Stimulated activated CD4-positive, alpha-beta T cell treated with anti-CD3 and anti-CD28 coated beads, Interleukin-15, amount 100 ng/mL, for 1 hour (primary cell): ENCODE measurements at places on chromosomes 5 and 9.

DNA sequence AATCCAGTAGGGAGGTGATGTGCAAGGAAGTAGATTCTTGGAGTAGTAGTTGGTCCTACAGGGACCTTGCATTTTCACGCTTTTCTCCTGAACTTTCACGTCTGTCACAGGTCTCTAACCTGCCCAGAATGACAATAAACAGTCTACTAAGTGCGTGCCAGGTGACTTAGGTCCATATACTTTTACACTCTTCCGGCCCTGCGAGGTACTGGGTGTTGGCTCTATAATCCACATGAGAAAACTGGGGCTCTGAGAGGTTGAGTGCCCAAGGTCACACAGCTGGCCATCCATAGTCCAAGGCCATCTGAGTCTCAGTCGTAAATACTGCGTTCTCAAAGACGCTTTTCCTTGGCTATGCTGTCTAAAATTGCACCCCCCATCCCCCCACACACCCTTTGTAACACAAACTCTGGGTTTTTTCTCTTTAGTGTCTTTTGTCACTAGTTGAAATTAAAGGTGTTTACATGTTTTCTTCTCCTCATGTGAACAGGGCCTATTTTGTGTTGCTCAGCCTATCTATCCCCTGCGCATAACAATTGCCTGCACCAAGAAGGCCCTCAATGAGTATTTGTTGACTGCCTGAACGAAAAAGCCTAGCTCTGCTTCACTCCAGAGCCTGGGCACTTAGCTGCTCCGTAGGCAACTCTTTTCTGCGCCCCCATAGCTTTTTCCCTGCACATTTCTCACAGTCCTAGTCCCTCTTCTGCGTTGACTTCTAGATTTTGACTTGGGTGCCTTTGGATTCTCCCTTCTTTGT, 943 bp downstream of the SFXN1 start:
- no peak for DNase-seq

DNA sequence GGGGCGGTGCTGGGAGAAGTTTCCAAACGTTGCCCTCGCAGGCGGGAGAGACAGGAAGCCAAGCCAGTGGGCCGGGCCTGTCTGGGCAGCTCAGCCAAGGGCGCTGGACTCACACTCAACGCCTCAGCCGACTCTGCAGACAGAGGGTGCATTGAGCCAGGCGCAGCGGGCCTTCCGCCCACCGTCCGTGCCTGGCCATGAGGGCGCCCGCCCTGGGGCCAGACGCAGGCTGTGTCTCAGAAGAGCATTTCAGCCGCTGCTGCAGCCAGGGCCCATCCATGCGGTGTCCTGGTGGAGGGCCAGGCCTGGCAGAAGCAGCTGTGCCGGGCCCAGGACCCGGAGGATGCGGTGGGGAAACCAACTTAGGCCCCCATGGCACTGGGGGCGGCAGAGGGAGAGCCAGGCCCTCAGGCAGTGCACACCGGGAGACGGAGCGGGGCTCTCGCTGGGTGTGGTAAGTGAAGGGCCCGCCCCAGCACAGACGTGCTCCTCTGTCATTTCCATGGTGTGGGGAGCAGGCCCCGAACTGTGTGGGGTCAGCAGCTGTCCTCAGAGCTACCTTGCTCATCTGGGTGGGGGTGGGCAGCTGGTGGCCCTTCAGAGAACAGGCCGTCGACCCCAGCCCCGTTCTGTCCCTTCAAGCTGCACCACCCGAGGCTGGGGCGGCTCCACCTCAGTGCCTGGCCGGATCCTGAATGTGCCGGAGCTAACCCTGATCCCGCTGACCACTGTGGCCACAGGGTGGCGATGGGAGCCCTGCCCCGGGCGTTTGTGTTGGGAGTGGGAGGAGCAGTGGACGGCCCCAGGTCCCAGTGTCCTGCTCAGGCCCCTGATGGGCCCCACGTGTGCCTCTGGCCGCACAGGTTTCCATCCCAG, 18.0 kb downstream of the DNLZ start:
- no peak for DNase-seq

- no peak for DNase-seq
These were observed 93.3 kb downstream of the TLE1 start for GRCh38 chr9:81595887-81596543.

GRCh38 chr9:133440874-133441273, 18.7 kb downstream of the ADAMTS13 start:
- no peak for DNase-seq

DNA sequence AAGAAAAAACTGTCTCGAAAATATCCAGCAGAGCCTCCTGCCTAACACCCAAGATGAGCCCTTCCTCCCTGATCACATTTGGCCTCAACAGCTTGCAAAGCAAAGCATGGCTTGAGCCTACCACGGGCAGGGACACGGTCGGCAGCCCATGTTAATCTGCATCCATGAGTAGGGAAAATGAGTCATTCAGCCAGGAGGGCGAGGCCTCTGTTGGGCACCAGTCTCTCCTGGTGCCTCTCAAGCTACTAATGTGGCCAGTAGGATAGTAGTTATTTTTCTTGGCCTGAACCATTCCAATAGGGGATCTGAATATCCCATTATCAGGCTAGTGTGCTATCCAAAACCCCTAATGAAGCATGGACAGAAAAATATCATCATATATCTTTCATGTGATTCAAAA, 43.0 kb upstream of the SHB start:
- DNase-seq: no peak

GRCh38 chr5:100697970-100698369, 162.8 kb downstream of the FAM174A start:
- no peak for DNase-seq

DNA sequence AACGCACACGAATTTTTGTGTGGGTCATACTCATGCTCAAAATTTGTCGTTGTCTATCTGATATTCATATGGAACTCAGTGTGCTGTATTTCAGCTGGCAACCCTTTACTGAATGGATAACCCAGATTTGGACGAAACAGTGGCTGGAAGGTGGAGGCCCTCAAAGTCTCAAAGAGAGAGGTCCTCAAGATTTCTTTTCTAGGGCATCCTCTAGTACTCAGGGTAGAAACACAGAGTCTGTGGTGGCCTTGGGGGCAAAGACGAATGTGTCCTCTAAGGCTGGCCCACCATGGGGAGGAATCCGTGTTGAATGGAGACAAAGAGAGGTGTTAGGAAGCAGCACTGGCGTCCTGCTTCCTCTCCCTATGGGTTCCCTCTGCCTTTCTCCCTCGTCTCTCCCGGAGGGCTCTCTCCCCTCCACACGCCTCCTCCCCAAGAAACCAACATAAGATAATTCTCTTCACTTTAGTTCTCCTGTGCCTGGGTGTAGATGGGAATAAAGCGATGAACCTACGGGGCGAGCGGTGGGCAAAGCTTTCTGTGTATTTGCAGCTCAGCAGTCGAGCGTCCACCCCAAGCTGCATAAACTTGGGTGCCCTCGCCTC, 333.7 kb downstream of the CWC27 start:
- no peak for DNase-seq

- no peak for DNase-seq
These were observed 13.5 kb downstream of the ZNF346 start for GRCh38 chr5:177035976-177036375.

- DNase-seq: no peak
These were observed 211.8 kb upstream of the SH3GL2 start for GRCh38 chr9:17367035-17367434.

DNA sequence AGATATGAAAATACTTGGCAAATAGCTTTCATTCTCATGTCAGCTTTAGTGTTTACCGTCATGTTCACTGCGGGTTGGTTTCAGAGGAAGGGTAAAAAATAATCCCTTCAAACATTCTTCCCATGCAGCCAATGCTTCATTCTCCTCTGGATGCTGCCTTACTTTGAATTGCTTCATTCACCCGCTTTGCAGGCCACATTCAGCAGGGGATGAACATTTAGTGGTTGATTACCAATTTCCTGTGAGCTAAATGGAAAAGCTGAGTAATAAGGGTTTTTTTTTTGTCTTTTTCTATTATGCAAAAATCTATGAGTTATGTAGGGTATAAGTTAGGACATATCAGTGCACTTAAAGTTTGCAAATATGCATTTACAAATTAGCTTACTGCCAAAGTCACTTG, 96.3 kb upstream of the MEF2C start:
- no peak for DNase-seq

DNA sequence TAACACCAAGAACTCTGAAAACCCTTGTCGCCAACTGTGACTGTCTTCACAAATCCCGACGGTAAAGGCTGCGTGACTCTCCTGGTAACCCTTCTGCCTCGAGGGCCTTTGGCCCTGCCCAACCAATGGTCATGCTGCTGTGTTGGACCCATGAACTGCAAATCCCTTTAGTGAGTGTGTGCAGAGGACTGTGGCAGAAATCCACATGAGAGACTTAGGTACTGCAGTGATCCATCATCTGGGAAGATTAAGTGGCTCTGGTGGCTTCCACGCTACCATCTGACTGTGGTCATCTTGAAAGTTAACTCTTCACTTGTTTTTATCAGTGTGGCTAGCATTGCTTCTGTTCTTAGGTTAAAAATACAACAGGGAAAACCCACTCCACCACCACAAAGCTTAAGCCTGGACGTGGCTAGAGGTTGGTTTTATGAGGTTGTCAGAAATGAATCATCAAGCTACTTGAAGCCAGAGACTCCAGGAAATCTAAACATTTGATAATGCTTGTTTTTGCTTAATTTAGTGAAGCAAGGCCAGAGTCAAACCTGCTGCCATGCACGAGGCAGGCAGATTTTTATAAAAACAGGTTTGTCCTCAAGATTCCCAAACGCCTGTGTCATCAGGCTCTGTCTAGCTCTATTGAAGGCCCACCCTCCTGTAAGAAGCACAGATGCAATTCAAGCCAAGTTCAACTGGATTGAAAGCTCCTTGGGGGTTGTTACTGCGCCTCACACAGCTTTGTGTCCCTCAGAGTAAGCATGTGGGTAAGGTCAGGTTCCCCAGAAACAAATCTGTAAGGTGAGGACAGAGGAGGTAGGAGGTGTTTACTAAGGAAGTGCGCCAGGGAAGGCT, 52.7 kb upstream of the ERCC6L2 start:
- no peak for DNase-seq

- DNase-seq: no peak
These were observed 148.5 kb downstream of the SGCD start for GRCh38 chr5:156475182-156476157.

- no peak for DNase-seq
These were observed 110.8 kb downstream of the PSAT1 start for GRCh38 chr9:78407636-78408312.

GRCh38 chr9:129714511-129715061, 38.3 kb downstream of the PTGES start:
- DNase-seq: no peak

DNA sequence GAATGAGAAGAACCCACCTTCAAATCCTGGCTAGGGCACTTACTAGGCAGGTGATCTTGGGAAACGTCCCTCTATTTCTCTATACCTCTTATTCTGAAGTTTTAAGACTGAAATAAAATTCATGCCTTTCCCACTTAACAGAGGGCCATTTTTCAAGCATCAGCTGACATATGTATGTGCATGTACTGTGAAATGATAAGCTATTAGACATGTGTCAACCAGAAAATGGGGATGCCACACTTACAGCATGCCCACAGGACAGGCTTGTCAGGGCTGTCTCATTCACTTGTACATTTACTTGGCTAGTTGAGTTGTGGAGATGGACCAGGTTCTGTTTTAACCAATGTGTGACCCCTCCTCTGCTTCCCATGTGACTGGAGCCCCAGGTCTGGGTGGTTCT, 78.5 kb downstream of the C9orf152 start:
- DNase-seq: no peak

- DNase-seq: no peak
These were observed 8.9 kb downstream of the SPINK14 start for GRCh38 chr5:148177207-148177606.

DNA sequence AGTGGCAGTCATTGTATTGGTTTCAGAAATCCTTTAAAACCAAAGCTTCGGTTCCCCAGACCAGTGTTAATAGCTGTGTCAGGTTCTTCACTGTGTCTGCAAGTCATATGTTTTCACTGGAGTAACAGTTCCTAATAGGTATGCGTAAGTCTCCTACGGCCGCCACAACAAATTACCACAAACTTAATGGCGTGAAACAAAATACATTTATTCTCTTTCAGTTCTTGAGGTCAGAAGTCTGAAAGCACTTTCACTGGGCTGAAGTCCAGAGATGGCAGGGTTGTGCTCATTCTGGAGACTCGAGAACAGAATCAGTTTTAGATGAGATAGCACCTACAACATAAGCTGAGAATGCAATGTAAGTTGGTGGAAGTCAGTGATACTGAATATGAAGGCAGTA, 556.2 kb downstream of the TLE4 start:
- DNase-seq: no peak

DNA sequence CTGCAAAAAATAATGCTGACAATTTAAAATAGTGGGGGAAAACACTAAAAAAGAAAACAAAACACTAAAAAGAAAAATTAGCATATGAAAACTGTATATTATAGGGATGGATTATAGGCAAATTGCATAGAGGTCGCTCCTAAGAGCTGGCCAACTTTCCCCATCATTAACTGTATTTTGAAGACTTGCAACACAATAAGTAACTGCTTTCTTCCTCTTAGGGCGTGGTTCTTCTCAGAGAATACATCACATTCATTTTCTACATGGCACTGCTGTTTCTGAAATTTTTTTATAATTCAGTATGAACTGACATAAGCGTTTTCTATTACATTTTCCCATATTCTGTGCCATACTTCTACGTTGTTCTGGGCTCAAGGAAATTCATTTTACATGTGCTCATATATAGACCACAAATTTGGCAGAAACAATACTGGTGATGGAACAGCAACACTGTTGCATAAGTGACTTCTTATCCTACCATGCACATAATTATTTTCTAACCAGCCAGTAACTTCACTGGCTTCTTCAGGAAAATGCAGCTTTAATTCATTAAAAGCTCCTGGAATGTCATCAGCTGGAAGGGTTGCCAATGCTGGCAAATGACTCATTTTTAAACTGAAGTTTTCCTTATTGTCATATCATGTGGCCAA, 171.2 kb upstream of the DMAC1 start:
- DNase-seq: no peak

DNA sequence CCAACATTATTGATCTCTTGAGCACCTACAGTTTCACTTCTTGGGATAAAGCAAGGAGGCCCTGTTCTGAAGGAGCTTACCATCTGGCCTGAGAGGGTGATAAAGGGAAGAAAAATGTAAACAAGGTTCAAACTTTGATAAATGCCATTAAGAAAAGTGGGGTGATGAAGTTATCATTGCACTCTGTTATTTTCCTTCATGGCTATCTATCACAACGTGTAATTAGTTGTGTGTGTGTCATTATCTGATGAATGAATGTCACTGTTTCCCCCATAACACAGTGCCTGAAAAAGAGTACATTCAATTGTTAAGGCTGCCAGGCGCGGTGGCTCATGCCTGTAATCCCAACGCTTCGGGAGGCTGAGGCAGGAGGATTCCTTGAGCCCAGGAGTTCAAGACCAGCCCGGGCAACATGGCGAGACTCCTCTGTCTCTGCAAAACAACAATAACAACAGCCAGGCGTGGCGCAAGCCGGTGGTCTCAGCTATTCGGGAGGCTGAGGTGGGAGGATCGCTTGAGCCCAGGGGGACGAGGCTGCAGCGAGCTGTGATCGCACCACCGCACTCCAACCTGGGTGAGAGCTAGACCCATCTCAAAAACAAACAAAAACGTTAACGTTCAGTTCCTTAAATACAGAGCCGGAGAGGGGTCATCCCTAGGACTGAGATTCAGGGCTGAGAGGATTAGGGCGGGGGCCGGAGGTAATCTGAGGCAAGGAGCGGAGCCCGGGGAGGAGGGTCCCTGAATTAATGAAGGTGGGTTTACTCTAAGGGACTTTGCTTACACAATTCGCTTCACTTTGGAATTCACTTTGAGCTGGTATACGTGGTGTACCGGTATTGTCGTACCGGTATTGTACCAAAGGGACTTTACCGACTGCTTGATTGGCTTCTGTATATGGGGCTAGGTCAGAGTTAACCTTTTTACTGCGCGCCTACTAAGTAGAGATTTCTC, 917 bp downstream of the NHP2 start:
- DNase-seq: no peak

GRCh38 chr5:66281294-66281693, 137.2 kb downstream of the SREK1 start:
- DNase-seq: no peak
